Activated T-cell treated with anti-CD3 and anti-CD28 coated beads for 24 hours (primary cell): ENCODE measurements at places on chromosomes 7 and 10.

GRCh38 chr10:3217853-3218252 lies 45.3 kb upstream of the PITRM1 start:
- no peak for DNase-seq

DNA sequence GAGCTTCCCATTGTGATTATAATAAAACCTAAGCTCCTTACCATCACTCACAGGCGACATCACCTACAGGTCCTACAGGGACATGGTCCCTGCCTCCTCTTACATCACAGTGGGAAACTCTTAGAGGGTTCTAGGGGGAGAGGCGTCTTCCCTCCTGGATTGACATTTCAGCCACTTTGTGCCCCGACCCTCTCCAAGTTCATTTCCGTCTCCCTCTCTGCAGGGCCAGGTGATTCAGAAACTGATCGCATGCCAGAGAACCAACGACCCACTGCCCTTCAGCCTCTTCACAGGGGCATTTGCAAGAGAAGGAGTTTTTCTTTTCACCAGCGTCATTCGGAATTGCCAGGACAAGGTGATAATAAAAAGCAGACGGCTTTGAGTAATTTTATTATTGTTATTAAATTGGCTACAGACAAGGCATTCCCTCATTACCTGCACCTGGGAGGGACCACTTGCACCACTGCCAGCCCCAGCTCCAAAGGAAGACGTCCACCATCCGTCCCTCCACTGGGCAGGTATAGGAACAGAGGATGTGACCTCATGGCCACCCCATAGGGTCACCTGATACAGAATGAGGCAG lies 85.8 kb upstream of the CUX1 start:
- DNase-seq, result no peak

GRCh38 chr10:50312464-50313437 lies 61.4 kb upstream of the ASAH2 start:
- no peak for DNase-seq

DNA sequence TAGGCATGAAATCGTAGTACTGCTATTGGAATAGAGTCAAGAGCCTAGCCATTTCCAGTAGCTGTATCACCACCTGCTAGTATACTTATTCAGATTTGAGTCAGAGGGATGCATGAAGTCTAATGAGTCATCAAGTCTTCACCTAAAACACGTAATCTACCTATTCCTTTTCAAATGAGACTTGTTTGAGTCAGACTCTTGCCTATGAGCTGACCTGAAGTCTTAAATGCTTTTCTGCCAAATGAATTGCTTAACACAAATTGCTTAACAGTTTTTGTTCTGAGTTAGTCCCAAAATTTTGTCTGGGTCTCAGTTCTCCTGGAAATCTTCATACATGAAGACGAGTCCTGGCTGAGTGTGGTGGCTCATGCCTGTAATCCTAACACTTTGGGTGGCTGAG lies 165.2 kb downstream of the GNAT3 start:
- no peak for DNase-seq

DNA sequence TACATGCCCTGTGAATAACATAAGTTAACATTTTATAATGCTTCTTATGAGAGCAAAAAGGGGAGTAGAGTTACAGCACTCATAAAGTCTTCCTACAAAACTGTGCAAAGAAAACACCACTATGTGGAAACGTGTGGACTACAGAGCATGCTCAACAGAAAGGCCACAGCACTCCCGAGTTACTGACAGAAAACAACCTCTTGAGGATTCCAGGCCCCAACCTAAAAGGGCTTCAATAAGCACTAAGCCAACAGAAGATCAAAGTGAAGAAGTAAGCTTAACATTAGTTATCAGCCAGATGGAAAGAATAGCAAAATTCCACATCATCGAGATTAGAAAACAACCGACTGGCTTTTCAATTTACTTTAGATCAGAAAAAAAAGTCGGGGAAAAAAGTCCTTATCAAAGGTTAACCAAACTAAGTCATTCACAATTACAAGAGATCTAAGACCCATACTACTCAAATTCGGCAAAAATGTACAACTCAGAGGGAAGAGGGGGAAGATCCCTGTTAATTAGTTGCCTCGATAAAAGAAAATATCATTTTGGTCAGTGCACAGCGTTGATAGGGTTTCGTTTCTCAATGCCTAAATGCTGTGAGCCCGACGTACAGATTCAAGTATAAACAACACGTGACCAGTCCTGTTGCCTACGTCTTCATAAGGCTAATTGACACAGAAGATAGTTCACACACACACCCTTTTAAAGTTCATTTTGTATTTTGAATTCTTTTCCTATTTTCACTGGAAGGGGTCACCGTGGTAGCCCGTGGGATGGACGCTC lies 1.4 kb downstream of the KBTBD2 start:
- peak; percentile 24 for DNase-seq

DNA sequence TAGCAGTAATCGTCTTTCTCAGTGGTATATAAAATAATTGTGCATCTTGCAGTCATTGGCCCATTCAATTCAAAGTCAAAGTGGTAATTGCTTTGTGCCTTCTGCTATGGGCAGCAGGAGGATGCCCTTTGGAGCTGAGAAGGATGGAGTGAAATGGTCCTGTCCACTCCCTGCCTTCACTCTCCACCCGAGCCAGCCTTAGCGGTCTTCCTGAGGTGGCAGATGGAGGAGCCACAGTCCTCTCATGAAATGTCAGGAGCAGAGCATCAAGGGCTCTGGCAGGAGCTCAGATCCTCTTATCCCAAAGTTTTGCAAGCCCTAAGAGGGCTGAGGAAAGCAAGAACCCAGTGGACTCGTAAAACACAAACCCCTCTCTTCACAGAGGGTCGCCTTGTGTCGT lies 199.4 kb downstream of the DYNC1I1 start:
- DNase-seq, result no peak
